ENCODE measurements at places on chromosomes 1 and 21.

DNA sequence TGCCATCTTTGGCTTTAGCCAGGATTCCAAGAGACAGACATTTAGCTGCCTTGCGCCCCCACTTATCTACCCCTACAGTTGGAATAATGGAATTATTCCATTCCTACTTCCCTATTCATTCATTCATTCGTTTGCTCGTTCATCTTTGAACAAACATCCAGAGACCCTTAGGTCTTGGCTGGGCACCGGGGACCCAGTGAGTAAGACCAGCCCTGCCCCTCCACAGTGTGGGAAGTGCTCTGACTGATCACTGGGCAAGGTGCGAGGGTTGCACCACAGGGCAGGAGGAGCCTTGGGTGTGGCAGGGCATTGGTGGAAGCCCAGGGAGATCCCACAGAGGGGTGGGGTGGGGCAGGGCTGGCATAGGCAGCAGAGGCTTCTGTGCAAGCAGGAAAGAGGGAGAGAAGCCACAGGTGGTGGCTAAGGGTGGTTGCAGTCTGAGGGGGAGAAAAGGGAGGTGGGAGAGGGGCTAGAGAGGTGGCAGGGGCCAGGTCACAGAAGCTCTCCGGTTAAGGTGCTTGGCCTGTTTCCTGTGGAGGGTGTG is 35.0 kb upstream of the TMEM61 start:
- no peak for DNase-seq

DNA sequence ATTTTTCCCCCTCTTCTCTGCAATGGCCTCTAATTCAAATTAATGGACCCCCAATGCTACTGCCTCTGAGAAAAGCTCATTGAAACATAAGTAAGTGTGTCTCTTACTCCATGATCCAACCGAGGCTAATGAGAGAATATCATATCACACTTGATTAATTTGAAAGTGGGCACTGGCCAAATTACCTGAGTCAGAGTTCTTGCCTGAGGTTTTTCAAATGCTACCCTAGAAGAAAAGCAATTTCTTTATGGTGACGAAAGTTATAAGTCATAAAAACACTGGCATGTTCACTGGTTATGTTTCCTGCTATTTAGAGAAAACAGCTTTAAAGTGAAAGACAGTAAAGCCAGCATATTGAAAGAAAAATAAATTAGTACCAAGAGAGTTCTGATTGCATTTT is 368.8 kb upstream of the TMPRSS15 start:
- DNase-seq, result no peak

DNA sequence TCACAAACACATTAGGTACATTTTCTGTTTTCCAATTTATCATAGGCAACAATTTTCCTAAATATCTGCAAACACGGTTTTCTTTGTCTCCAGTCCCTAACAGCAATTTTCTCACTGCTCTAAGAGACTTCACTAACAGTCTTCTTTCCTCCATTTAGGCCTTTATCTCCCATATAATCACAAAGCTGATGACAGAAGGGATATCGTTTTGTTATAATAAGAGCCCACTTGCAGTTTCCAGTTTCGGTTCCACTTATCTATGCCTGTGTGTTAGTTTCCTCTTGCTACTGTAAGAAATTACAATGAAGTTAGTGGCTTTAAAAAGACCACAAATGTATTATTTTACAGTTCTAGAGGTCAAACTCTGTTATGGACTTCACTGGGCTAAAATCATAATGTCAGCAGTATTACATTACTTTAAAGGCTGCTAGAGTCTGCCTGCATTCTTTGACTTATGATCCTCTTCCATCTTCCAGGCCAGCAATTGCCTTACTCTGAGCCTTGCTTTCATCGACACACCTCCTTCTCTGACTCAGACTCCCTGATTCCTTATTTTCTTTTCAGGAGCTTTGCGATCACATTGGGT is 549.3 kb downstream of the NCAM2 start:
- no peak for DNase-seq

DNA sequence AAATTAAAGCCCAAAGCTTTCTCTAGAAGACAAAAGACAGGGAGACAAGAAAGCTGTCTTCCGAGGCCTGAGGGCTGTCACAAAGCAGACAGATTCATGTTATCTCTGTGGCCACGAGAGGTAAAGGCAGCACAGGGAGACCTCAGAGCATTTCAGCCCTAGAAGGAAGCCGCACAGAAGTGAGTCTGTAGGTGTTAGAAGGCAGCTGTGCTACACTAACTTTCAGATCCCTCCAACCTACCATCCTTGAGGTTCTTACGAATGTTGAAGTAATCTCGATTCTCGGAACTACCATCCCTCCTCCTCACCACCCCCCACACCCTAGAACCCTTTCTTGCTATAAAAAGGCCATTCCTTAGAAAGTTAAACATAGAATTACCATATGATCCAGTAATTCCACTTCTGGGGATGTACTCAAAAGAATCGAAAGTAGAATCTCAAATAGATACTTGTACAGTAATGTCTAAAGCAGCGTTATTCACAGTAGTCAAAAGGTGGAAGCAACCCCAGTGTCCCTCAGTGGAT is 21.5 kb upstream of the LYST start:
- DNase-seq, result peak; percentile 13

Measured in T-helper 17 cell (primary cell).